Kidney (tissue), 22 donors: ENCODE measurements at places on chromosomes 1 and 21.
A peak's percentile ranks its signal among the peaks of the same experiment; 100 is the strongest.

- peaks cover 3% of the 10 kb centered on the region for H3K4me1 ChIP-seq
- no peak overlapping the region for H3K4me3 ChIP-seq
- no peaks in the 10 kb centered on the region for H3K27me3 ChIP-seq
- no peak overlapping the region for H3K27ac ChIP-seq
- no peak for DNase-seq
Observed at GRCh38 chr21:39527067-39527595, 75.4 kb downstream of the SH3BGR start.

DNA sequence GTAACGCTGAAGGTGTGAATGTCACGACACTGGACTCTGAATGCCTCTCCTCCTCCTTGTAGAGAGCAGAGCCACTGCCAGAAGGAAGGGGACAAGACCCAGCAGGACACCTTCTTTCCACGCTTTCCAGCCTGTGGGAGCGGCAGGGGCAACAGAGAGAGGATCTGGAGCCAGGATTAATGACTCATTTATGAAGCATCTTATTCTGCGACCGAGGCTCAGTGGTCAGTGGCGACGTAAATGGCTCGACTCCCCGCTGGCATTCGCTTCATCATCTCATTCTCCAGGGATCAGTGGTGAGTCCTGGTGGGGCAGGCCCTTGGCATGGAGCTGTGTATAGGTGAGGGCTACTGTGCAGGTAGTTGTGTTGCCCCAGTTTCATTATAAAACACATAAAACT is 4.6 kb downstream of the SLC37A1 start:
- H3K27ac ChIP-seq, result no peak overlapping the region
- H3K36me3 ChIP-seq, result peaks cover 5% of the 10 kb centered on the region
- H3K4me3 ChIP-seq, result no peak overlapping the region
- peaks cover 4% of the 10 kb centered on the region for H3K4me1 ChIP-seq

GRCh38 chr21:15015622-15016471 is 49.0 kb downstream of the NRIP1 start:
- H3K4me1 ChIP-seq, result no peaks in the 10 kb centered on the region
- H3K4me3 ChIP-seq, result no peak overlapping the region
- no peaks in the 10 kb centered on the region for H3K36me3 ChIP-seq
- no peak overlapping the region for H3K27ac ChIP-seq
- no peak for DNase-seq

DNA sequence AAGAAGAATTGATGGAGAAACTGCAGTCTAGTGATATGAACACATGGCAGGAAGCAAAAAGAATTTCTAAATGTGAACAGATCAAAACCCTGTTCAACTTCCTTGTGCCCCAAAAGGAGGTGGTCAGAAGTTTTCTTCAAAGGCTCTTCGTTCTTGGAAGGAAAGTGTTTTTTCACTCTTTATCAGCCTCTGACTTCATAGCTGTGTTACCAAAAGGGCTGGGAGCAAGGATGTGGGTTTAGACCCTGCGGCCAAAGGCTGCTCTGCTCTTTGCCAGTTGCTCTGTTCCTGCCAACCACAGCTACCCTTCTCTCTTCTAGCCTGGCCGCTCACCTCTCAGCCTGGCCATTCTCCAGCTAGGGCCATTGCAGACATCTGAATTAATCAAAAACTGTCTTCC is 53.8 kb downstream of the PTGER3 start:
- H3K36me3 ChIP-seq, result no peaks in the 10 kb centered on the region
- H3K4me3 ChIP-seq, result no peak overlapping the region
- no peaks in the 10 kb centered on the region for H3K27me3 ChIP-seq
- no peaks in the 10 kb centered on the region for H3K4me1 ChIP-seq
- no peak overlapping the region for H3K27ac ChIP-seq

DNA sequence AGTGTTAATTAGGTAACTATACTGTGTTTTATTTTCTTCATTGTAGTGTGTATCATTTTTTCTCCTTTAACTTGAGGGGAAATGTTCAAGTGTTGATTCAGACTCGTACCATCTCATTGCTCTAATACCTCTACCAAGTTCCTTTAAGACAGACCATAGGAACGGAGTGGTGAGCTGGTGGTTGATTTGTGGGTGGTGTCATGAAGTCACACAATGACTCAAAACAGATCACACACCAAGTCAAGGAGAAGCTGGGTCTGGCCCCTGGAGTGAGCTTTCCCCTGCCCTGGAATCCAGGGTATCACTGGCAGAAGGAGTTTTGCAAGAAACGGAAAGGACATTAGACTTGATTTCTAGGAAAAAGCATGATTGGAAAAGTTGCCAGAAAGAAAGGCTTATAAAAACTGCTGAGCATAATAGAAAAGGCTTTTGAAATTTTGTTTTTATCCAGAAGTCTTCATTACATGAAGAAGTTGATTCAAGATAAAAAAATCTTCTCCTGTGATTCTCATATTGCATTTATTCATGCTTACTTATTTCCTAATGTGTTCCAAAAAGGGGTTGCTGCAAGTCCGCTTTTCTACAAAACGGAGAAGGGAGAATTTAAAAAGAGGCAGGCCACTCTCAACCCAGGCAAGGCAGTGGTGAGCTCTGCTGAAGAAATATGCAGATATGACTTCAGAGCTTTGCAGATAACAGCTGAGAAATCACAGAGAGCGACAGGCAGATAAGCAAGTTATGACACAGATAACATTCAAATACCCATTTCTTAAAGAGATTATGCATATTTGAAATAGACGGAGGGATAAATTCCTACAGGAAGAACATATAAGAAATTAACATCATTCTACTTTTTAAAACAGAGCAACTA is 79.7 kb downstream of the TBX19 start:
- no peak for DNase-seq
- H3K4me3 ChIP-seq, result no peak overlapping the region
- H3K27ac ChIP-seq, result no peak overlapping the region
- H3K4me1 ChIP-seq, result peaks cover 2% of the 10 kb centered on the region

DNA sequence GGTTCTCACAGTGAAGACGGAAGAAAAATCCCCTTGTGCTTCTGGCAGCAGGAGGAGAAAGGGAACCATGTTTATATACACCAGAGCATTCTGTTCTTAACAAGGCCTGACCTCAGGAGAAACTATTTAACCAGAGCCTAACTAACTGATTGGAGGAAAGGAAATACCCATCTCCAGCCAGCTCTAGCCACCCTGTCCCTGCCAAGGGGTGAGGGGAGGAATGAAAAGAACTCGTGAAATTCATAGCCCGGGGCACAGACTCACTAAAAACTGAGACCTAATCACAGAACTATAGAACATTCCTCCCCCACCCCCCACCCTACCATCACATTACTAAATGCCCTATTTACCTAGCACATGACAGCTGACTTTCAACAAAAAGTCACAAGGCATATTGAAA is 65.0 kb downstream of the KCNH1 start:
- DNase-seq, result no peak
- no peak overlapping the region for H3K27ac ChIP-seq
- no peaks in the 10 kb centered on the region for H3K4me1 ChIP-seq
- H3K36me3 ChIP-seq, result no peaks in the 10 kb centered on the region
- no peak overlapping the region for H3K4me3 ChIP-seq

GRCh38 chr1:107246775-107247345 is 106.0 kb downstream of the NTNG1 start:
- no peaks in the 10 kb centered on the region for H3K27me3 ChIP-seq
- no peak overlapping the region for H3K27ac ChIP-seq
- H3K36me3 ChIP-seq, result no peaks in the 10 kb centered on the region
- no peak for DNase-seq
- H3K4me3 ChIP-seq, result no peak overlapping the region
- no peaks in the 10 kb centered on the region for H3K4me1 ChIP-seq

DNA sequence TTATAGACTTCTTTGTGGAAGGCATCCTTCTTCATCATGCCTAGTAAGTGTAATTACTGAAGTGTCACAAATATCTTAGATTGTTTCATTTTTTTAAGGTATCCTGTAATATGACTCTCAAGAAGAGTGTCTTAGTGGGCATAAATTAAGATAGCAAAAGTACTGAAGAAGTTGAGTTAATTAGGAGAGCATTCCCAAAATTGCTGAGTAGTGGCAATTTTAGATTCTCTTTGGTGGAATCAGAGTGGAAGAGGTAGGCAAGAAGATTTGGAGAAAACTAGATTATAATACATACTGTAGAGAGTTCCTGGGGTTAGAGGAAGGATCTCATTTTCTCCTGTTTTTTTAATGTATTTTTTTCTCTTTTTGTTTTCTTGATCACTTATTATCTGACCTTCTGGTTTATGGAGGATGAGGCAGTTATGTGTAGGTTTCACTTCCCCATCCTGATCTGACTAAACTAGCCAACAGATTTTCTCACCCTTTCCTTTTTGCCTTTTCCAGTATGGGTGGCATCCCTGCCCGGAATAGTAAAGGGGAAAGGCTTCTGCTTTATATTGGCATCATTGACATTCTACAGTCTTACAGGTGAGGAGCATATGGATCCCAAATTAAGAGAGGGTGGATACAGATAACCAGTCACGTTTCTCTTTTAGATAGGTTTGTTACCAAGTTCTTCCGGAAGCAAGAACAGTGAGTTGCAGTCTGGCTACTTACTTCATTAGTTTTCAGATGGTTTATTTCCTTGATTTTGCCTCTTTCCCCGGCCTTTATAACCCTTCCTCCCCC is 16.7 kb upstream of the PSMD4 start:
- no peaks in the 10 kb centered on the region for H3K4me1 ChIP-seq
- peaks cover 70% of the 10 kb centered on the region for H3K36me3 ChIP-seq
- H3K4me3 ChIP-seq, result no peak overlapping the region
- H3K27ac ChIP-seq, result no peak overlapping the region
- H3K27me3 ChIP-seq, result no peaks in the 10 kb centered on the region
- no peak for DNase-seq

- H3K4me1 ChIP-seq, result peaks cover 2% of the 10 kb centered on the region
- DNase-seq, result no peak
- H3K27me3 ChIP-seq, result no peaks in the 10 kb centered on the region
- no peaks in the 10 kb centered on the region for H3K36me3 ChIP-seq
- no peak within 1 kb of the TSS for H3K27ac ChIP-seq
Observed at GRCh38 chr1:201377611-201378092, at the start of gene TNNT2. TNNT2 (minus strand) TSS chr1:201377680; CDS start chr1:201373254, 4,426 bp downstream.

- DNase-seq, result no peak
- H3K4me3 ChIP-seq, result no peak overlapping the region
- H3K27ac ChIP-seq, result no peak overlapping the region
Observed at GRCh38 chr1:30768159-30768829, 10.7 kb upstream of the LAPTM5 start.

DNA sequence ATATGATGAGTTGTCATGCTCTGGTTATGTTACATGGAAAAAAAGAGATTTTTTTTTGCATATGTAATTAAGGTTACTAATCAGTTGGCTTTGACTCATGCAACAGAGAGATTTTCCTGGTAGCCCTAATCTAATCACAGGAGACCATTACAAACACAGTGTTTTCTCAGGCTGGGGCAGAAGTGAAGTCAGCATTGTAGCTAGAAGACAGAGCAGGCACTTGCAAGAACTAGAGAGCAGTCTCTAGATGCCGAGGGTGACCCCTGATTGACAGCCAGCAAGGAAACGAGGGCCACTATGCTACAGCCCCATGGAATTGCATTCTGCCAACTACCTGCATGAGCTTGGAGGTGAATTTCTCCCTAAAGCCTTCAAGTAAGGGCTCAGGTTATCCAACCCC is 151.3 kb downstream of the RUNX1 start:
- no peak overlapping the region for H3K4me3 ChIP-seq
- peaks cover 9% of the 10 kb centered on the region for H3K27me3 ChIP-seq
- no peak overlapping the region for H3K27ac ChIP-seq
- H3K36me3 ChIP-seq, result no peaks in the 10 kb centered on the region

DNA sequence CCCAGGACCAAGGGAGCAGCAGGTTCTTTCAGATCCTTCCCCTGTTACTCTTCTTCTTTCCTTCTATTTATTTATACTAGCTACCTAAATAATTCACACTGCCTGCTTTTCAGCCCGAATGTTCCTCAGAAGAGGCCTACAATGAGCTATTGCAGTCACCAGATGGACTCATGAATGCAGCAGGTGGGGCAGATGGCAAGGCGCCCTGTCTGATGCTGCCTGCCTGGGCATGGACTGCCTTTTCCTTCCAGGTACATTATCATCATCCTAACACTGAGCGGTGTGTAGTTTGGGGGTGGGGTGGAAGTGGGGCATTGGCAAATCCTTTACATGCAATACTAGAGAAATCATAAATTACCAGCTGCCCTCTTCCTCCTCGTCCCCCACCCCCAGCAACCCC is 17.6 kb downstream of the ESRRG start:
- H3K27ac ChIP-seq, result no peak overlapping the region
- DNase-seq, result no peak
- H3K27me3 ChIP-seq, result no peaks in the 10 kb centered on the region
- H3K4me3 ChIP-seq, result no peak overlapping the region
- no peaks in the 10 kb centered on the region for H3K36me3 ChIP-seq
- H3K4me1 ChIP-seq, result no peaks in the 10 kb centered on the region

- no peaks in the 10 kb centered on the region for H3K27me3 ChIP-seq
Observed at GRCh38 chr1:6512908-6513280, 21.4 kb upstream of the PLEKHG5 start.

DNA sequence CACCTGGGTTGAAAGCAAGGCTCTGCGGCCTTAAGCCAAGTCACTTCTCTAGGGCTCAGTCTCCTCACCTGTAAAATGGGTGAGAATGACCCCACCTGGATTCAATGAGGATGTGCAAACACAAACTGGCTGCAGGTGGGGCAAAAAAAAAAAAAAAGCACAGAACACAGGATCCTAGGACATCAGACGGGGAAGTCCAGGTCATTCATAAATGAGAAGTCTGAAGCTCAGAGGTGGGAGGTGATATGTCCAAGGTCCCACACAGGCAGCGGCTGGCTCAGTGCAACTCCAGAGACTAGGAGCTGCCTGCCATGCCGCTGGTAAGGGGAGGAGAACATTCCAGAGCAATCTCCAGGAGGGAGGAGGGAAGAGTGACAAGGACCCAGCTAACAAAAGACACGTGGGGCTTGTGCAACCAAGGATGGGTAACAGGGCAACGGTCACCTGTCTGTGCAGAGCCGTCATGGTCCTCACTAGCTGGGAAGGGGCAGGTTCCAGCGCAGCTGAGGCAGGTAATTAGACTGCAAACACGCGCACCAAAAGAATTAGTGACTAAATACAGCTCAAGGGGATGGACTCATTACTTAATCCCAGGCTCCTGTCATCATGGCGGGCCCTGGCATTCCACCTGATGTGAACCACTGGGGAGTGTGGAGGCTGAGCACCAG is 19.5 kb downstream of the IFFO2 start:
- H3K27ac ChIP-seq, result peak overlapping the region; percentile 55
- H3K4me1 ChIP-seq, result peaks cover 41% of the 10 kb centered on the region
- peak; percentile 41 for DNase-seq
- no peak overlapping the region for H3K4me3 ChIP-seq
- no peaks in the 10 kb centered on the region for H3K36me3 ChIP-seq

GRCh38 chr21:39736716-39737115 is 8.3 kb upstream of the IGSF5 start:
- H3K4me1 ChIP-seq, result no peaks in the 10 kb centered on the region
- DNase-seq, result no peak
- H3K27ac ChIP-seq, result no peak overlapping the region
- no peaks in the 10 kb centered on the region for H3K27me3 ChIP-seq
- no peaks in the 10 kb centered on the region for H3K36me3 ChIP-seq
